ENCODE measurements at places on chromosomes 7 and 10. TPM values are rescaled to one million over a fixed set of nuclear protein-coding genes. Genes with fewer than 3 reads are reported as not detected.

DNA sequence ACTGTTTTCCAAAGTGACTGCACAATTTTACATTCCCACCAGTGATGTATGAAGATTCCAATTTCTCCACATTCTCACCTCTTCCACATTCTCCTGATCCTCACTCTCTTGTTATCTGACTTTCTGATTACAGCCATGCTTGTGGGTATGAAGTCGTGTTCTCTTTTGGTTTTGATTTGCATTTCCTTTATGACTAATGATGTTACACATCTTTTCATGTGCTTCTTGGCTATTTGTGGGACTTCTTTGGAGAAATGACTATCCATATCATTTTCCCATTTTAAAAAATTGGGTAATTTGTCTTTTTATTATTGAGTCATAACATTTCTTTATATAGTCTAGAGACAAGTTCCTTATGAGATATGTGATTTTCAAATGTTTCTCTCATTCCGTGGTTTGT, 10.5 kb upstream of the GIMAP8 start:
- no peaks in the 10 kb centered on the region for H3K36me3 ChIP-seq
- H3K27ac ChIP-seq, result no peak overlapping the region
- H3K27me3 ChIP-seq, result no peaks in the 10 kb centered on the region
- no peaks in the 10 kb centered on the region for H3K4me1 ChIP-seq

DNA sequence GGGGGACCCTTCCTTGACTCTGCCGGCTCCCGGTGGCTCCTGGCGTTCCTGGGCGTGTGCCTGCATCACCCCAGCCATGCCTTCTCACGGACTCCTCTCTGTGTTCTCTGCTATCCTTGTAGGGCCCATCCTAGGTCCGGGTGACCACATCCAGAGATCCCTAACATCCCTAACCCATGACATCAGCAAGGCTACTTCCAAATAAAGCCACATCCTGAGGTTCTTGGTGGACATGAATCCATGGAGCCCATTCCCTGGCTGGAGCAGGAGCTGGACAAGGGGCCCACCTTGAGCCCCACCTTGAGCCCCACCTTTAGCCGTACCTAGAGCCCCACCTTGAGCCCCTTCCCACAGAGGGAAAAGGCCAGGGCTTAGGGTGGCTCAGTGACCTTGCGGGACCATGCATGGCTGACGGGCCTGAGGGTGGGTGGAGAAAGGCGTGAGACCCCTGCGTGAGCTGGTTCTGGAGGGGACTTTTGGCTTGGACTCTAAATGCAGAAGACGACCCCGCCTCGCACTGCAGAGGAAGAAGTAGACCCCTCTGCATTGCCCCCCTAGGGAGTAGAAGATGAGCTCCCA, 58.5 kb upstream of the INPP5A start:
- peak overlapping the region; percentile 71 for H3K27ac ChIP-seq
- H3K4me1 ChIP-seq, result peaks cover 21% of the 10 kb centered on the region
- DNase-seq, result no peak
- H3K36me3 ChIP-seq, result no peaks in the 10 kb centered on the region
- no peaks in the 10 kb centered on the region for H3K27me3 ChIP-seq

GRCh38 chr10:14583252-14583651, 191.4 kb downstream of the FAM107B start:
- no peak for DNase-seq
- no peak overlapping the region for H3K27ac ChIP-seq
- no peak overlapping the region for H3K4me3 ChIP-seq
- peaks cover 19% of the 10 kb centered on the region for H3K4me1 ChIP-seq
- no peaks in the 10 kb centered on the region for H3K27me3 ChIP-seq

GRCh38 chr7:100015232-100016214, at the start of gene ZKSCAN1:
ZKSCAN1 (plus strand) TSS chr7:100015596; CDS start chr7:100023507, 7,911 bp downstream.
- peaks cover 16% of the 10 kb centered on the region for H3K4me1 ChIP-seq
- peak; percentile 97 for DNase-seq
- no peaks in the 10 kb centered on the region for H3K27me3 ChIP-seq
- peak within 1 kb of the TSS; percentile 98 for H3K4me3 ChIP-seq
- peaks cover 5% of the 10 kb centered on the region for H3K36me3 ChIP-seq
- H3K27ac ChIP-seq, result peak within 1 kb of the TSS; percentile 98

- no peaks in the 10 kb centered on the region for H3K4me1 ChIP-seq
- no peak overlapping the region for H3K27ac ChIP-seq
- H3K27me3 ChIP-seq, result no peaks in the 10 kb centered on the region
- H3K4me3 ChIP-seq, result no peak overlapping the region
- no peaks in the 10 kb centered on the region for H3K36me3 ChIP-seq
- no peak for DNase-seq
Measured at GRCh38 chr10:83289373-83289772, 849.9 kb upstream of the GHITM start.

- H3K27me3 ChIP-seq, result no peaks in the 10 kb centered on the region
- peaks cover 12% of the 10 kb centered on the region for H3K36me3 ChIP-seq
- peak overlapping the region; percentile 35 for H3K27ac ChIP-seq
- DNase-seq, result no peak
Measured at GRCh38 chr10:100535338-100535714, 417 bp upstream of the HIF1AN start.

GRCh38 chr10:61869041-61869675, 32.3 kb upstream of the ARID5B start:
- no peaks in the 10 kb centered on the region for H3K36me3 ChIP-seq
- no peak for DNase-seq
- no peak overlapping the region for H3K4me3 ChIP-seq
- H3K27ac ChIP-seq, result no peak overlapping the region
- H3K27me3 ChIP-seq, result no peaks in the 10 kb centered on the region

GRCh38 chr7:106080300-106080987, 31.7 kb downstream of the SYPL1 start:
- DNase-seq, result no peak
- no peak overlapping the region for H3K27ac ChIP-seq
- H3K27me3 ChIP-seq, result no peaks in the 10 kb centered on the region
- H3K4me1 ChIP-seq, result no peaks in the 10 kb centered on the region
- no peaks in the 10 kb centered on the region for H3K36me3 ChIP-seq

DNA sequence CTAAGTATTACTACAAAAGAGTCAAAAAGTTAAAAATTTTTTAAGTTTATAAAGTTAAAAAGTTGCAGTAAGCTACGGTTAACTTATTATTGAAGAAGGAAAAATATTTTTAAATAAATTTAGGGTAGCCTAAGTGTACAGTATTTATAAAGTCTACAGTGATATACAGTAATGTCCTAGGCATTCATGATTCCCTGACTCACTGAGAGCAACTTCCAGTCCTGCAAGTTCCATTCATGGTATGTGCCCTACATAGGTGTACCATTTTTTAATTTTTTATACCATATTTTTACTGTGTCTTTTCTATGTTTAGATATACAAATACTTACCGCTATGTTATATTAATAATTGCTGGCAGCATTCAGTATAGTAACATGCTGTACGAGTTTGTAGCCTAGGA, 92.3 kb downstream of the CTNNA3 start:
- H3K4me3 ChIP-seq, result no peak overlapping the region
- no peaks in the 10 kb centered on the region for H3K36me3 ChIP-seq

DNA sequence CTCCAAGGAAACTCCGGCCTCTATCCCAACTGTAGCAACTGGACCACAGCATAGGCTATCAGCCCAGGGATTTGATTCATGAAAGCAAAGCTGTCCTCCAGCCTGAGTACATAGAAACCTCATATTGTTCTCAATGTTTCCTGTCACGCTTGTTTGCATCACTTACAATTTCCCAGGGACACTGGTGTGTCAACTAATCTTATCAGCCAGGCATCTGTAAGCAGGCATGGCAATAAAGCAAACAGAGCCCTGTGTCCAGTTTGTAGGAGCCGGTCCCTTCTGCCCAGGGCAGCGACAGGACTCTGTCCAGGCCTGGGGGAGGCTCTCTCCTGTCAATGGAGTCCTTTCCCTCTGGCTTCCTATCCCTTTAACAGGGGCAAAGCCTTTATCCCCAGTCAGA, 23.0 kb upstream of the CDHR3 start:
- no peaks in the 10 kb centered on the region for H3K27me3 ChIP-seq
- H3K27ac ChIP-seq, result no peak overlapping the region
- DNase-seq, result no peak
- H3K4me3 ChIP-seq, result no peak overlapping the region
- H3K4me1 ChIP-seq, result peaks cover 5% of the 10 kb centered on the region

- no peak overlapping the region for H3K27ac ChIP-seq
- no peaks in the 10 kb centered on the region for H3K36me3 ChIP-seq
- no peak overlapping the region for H3K4me3 ChIP-seq
- H3K27me3 ChIP-seq, result no peaks in the 10 kb centered on the region
- DNase-seq, result no peak
- H3K4me1 ChIP-seq, result no peaks in the 10 kb centered on the region
Measured at GRCh38 chr7:95950698-95951097, 178.3 kb downstream of the DYNC1I1 start.

DNA sequence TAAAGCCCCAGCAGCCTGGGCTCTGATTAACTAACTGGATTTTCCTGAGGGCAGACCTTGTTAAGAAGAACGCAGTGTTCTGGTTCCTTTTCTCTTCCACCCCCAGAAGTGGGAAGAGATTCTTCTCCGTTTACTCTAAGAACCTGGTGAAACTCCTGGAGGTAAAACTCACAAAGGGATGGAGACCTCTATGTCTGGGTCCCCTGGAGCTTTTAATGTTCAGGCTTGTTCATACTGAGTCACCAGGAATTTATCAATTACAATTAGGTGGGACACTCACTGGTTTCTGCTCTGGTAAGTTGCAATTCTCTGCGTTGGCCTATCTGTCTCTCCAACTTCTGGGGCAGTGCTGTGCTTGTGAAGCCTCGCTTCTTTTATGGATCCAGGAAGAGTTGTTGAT, 73.3 kb upstream of the CACNB2 start:
- no peak overlapping the region for H3K4me3 ChIP-seq
- no peaks in the 10 kb centered on the region for H3K4me1 ChIP-seq
- DNase-seq, result no peak
- no peak overlapping the region for H3K27ac ChIP-seq

DNA sequence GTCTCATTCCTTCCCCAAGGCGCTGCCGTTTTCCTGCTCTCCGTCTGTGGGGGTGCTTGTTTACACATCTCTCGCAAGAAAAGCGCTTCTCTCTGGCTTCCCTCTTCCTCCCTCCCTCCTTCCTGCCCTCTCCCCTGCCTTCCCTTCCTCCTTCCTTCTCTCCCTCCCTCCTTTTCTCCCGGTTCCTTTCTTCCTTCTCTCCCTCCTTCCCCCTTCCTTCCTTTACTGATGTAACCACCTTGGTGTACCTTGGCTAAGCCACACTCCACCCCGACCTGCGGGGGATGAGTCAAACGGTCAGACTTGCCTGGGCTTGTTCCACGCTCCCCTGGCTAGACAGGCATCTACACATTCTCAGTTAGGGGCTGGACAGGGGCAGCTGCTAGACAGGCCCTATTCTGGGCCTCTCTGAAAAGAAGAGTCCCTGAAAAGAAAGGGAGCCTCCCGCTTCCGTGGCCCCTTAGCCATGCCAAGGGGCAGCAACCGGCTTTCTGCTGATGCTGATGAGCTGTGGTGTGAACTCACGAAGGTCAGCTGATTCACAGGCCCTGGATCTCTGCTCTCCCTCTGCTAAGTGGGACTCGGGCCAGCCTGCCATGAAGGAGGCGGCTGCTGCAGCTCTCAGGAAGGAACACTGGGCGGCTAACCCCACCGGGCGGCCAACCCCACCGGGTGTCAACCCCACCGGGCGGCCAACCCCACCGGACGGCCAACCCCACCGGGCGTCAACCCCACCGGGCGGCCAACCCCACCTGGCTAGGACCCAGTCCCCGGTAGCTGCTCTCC, 216.8 kb downstream of the TCERG1L start:
- peaks cover 6% of the 10 kb centered on the region for H3K36me3 ChIP-seq
- H3K27me3 ChIP-seq, result no peaks in the 10 kb centered on the region
- peaks cover 20% of the 10 kb centered on the region for H3K4me1 ChIP-seq
- no peak overlapping the region for H3K4me3 ChIP-seq

DNA sequence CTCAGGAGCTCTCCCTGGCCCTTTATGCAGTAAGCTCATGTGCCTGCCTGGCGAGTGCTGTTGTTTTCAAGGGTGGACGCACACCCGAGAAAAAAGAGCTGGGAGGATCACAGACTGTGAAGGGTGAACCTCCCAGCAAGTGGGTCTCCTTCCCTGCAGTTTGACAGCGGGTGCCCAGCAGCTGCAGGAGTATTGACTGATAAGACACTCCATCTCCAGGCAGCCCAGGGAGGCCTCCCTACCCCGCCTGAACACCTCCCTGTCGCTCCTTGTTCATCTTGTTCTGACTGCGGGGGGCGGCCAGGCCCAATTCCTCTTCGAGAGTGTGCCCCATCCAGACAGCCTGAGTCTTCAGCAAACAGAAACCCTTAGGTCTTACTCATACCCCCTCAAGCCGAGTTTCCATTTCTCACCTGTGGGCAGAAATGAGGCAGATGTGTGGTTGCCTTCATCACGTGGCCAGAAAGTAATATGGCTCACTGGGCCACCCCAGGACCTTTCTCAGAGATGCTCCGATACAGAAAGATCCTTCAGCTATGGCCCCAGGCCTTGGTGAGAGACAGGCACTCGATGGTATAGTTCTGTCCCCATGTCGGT, 17.2 kb downstream of the MDH2 start:
- no peaks in the 10 kb centered on the region for H3K4me1 ChIP-seq
- H3K27ac ChIP-seq, result no peak overlapping the region
- DNase-seq, result no peak
- peaks cover 72% of the 10 kb centered on the region for H3K36me3 ChIP-seq

DNA sequence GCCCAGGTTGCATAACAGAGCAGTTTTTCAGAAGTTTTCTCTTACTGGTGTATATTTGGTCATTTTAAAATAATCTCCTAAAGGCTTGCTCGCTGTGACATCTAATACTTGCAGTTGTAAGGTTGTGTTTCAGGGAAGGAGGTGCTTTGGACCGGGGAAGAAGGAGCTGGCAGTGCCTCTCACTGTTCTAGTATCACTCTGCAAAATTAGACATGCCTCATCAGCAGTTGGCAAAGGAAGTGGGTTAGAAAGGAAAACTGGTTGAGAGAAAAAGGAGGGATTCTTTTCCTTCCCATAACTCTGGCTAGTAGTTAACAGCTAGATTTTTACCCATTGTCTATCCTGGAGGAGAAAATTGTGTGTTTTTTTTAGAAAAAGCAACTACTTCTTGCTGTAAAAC, 34.8 kb downstream of the CUL1 start:
- peaks cover 23% of the 10 kb centered on the region for H3K36me3 ChIP-seq
- no peaks in the 10 kb centered on the region for H3K27me3 ChIP-seq
- peaks cover 9% of the 10 kb centered on the region for H3K4me1 ChIP-seq
- peak; percentile 23 for DNase-seq
- no peak overlapping the region for H3K27ac ChIP-seq

- H3K27me3 ChIP-seq, result no peaks in the 10 kb centered on the region
- no peaks in the 10 kb centered on the region for H3K36me3 ChIP-seq
- no peak overlapping the region for H3K27ac ChIP-seq
- H3K4me3 ChIP-seq, result no peak overlapping the region
- no peaks in the 10 kb centered on the region for H3K4me1 ChIP-seq
Measured at GRCh38 chr10:16902606-16903005, 85.4 kb upstream of the RSU1 start.

NACAD gene
- total RNA-seq, result 11.8 TPM

AOAH gene
- 5.3 TPM for total RNA-seq

AKR1C8 gene
- 0.20 TPM for total RNA-seq

PPP1R17 gene
- total RNA-seq, result 1.8 TPM

CYP2C19 gene
- total RNA-seq, result not detected

SLC13A1 gene
- total RNA-seq, result not detected

RGR gene
- 3.4 TPM for total RNA-seq

MARVELD1 gene
- total RNA-seq, result 31.5 TPM

CYP3A5 gene
- total RNA-seq, result 7.2 TPM

Data from spinal cord (tissue), 10 donors.